CD4-positive, alpha-beta T cell treated with Interleukin-10 for 1 hour (primary cell): ENCODE measurements at places on chromosomes 16 and 17.

DNA sequence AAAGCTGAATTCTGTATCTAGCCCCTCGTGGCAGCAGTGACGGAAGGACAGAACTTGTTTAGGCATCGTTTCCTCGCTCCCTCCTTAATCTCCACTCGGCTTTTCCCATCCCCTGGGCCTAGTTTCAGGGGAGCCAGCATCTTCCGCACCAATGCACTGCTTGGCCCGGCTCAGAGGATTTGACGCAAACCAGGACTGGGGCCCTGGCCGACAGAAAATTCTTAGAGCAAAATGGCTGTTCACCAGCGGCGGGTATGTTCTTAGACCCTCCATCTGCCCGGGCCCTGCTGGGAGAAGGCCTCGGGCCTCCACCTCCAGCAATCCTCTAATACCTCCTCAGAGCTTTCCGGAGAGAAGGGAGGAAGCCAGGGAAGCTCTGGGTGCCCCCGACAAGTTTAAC, 54.6 kb downstream of the TBC1D16 start:
- no peak for DNase-seq

DNA sequence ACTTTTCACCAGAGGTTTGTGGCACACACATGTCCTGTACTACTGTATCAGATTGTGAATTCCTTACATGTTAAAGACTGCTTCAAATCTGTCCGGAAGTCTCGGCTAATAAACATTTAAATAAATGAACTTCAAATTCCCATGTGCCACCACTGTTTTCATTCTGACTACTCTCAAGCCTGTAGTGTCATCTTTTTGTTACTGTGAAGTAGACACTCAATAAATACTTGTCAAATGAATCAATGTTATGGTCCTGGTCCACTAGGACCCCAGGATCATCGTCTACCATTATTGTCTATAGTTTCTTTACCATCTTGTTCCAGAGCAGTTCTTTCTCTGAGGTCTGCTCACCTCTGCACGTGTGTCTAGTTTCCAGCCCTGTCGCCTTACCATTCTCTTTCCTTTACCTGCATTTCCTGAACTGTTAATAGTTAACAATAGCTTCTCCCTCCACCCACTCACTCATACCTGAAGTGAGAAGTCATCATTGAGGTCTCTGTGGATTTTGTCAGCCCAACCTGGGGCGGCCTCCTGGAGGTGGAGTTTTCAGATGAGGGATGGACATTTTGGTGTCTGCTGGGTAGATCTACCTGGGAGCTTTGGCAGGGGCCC, 333.0 kb downstream of the SEC14L1 start:
- no peak for DNase-seq

DNA sequence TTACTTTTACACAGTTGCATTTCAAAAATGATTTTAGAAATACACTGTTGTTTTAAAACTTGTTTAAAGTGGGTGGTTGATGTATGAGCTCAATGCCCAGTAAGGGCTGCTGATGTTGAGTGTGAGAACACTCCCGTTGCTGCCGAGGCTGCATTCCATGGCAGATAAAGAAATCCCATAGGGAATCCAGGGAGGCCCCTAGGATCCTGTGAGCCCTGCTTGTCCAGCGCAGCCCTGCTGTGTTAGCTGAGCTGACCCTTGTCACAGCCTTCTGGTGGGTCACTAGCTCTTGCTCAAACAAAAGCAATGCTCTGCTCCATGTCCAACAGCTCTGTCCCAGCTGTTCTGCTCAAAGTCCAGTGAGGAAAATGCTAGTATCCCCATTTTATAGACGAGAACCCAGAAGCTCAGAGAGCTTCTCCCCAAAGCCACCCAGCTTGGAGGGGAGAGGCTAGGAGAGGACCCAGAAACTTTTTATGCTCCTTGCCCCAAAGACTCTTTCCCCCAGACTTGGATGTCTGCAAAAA, 18.6 kb upstream of the COL1A1 start:
- DNase-seq = no peak

DNA sequence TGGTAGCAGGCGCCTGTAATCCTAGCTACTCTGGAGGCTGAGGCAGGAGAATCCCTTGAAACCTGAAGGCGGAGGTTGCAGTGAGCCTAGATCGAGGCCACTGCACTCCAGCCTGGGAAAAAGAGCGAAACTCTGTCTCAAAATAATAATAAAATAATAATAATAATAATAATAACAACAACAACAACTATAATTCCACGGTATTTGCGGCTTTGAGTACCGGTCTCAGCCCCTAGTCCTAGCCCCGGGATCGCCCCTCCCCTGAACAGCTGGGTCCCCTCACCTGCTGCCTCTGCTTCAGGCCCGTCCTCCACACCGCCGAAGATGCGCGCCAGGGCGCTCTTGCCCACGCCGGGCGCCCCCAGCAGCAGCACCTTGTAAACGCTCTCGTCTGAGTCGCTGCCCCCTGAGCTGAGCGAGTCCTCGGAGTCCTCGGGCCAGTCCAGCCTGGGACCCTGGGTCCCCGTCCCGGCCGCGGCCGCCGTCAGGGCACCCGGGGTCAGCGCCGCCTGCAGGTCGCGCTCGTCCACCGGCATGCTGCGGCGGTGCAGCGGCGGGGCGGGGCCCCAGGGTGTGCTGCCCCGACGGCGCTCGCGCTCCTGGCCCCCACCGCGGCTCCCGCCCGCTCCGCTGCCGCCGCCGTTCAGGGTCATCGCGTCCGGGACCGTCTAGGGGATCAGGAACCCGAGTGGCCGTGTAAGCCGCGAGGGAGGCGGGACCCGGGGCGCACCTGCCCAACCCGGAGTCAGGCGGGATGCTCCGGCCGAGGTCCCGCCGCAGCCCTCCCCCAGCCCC, 611 bp downstream of the RRAD start:
- peak; percentile 35 for DNase-seq

- DNase-seq = no peak
Observed at GRCh38 chr16:50310308-50311133, 44.2 kb downstream of the ADCY7 start.

DNA sequence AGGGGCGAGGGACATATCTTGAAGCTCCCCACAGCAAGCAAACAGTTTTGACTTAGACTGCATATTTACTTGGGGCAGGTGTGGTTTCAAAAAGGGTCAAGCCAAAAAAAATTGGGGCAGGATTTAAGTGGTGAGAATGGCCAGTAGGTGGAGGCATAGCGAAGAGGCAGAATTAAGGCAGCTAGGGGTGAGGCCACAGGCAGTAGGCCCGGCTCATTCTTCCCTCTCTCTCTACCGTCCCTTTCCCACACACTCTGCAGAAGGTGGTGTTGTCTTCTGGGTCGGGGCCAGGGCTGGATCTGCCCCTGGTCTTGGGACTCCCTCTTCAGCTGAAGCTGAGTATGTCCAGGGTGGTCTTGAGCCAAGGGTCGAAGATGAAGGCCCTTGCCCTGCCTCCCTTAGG, 2.6 kb downstream of the SHBG start:
- peak; percentile 57 for DNase-seq

DNA sequence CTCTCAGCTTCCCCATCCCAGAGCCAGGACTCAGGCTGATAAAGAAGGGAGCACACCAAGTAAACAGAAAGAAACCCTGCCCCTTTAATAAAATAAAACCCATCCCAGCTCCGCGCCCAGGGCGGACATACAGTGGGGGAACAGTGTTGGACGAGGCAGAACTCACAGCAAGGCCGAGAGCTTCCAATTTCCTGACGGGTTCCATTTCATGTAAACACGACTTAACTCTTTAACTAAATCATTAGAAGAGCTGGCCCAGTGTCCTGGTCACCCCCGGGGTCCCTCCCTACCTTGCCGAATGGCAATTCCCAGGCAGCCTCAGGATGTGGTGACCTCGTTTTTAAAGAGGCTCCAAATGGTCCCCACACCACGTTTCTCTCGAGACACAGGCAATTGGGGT, 340.7 kb downstream of the FOXL1 start:
- no peak for DNase-seq

- DNase-seq = no peak
Observed at GRCh38 chr16:17340804-17341203, 130.0 kb downstream of the XYLT1 start.

GRCh38 chr16:64305663-64306062, 816.2 kb downstream of the CDH11 start:
- DNase-seq = no peak

DNA sequence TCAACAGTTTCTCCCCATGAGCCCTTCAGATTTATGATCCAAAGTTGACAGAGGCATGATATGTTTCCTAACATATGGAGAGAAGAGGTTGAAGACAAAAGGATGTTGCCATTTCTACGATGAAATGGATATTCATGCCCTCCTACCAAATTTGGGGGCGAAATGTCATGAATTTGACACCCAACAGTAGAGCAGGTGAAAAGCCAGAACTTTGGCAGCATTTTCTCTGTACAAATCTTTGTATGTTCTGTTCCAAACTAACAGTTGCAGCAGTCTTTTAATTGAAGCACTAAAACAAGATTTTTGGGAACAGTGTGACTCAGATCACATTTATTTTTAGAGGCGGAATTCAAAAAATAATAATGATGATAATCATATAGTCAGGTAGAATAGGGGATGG, 130.1 kb downstream of the TRIM37 start:
- no peak for DNase-seq

DNA sequence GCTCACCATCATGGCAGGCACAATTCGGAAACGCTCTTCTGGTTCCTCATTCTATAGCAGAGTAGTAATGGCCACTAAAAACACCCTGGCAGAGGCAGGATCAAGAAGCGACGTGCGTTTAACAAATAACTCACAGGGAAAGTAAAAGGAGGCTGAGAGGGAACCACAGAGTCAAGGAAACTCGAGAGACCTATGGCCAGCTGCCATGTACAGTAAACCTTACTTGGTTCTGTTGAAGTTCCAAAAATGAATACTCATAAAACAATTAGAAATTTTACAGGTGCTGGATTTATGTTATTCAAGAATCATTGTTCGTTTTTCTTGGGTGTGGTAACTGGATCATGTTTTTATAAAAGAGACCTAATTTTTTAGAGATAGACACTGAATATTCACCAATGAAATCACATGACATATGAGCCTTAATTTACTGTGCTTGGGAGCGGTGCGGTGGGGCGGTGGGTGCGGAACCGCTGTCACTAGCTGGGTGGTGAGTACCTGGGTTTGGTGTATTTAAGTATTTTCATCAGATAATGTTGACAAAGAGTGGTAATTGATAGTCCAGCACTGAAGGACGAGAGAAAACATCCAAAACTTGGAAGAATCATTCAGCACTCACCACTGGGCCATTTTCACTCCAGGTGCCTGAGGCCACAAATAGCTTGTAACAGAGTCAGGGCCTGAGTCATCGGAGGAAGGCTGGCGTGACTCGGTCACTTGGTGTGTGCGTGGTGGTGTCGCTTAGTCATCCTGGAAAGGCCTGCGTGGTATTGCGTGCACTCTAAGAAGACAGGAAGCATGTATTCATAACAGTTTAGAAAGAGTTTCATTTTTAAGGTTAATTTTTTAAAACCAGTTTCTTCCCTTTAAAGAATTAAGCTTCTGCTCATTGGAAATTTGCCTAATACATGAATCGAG, 135.4 kb upstream of the CHMP6 start:
- peak; percentile 69 for DNase-seq

DNA sequence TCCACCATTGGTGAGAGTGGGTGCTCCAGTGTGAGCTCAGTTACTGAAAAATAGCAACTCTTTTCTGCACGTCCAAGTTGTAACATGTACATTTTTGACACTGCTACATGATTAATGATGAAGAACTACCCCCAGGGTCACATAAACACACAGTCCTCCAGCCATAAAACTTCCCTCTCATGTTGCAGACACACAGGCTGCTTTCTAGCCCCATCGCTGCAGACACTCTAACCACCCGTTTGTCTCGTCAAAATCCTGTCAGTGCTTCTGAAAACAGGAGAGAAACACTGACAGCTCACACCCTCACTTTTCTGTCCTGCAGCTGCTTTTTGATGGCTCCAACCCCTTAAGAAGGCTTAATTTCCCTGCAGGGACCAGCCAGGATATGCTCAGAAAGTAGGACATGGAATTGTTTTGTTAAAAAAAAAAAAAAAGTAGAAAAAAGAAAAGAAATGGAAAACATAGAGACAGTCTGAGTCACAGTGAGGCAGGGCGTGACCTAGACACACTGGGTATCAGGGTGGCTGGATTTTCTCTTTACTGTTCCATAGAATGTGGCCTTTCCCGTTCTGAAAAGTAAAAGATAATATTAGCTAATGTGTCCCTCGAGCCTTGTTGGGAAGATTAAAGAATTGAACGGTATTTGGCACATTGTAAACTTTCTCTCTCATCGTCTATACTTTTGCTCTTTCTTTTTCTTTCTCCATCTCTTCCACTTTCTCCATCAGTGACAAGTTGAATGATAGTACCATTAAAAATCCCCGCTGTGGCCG, 20.7 kb upstream of the CCL5 start:
- peak; percentile 48 for DNase-seq

- no peak for DNase-seq
Observed at GRCh38 chr17:41067281-41067680, 1.6 kb upstream of the KRTAP2-4 start.

- no peak for DNase-seq
Observed at GRCh38 chr16:66844009-66844341, 239 bp upstream of the CA7 start.

DNA sequence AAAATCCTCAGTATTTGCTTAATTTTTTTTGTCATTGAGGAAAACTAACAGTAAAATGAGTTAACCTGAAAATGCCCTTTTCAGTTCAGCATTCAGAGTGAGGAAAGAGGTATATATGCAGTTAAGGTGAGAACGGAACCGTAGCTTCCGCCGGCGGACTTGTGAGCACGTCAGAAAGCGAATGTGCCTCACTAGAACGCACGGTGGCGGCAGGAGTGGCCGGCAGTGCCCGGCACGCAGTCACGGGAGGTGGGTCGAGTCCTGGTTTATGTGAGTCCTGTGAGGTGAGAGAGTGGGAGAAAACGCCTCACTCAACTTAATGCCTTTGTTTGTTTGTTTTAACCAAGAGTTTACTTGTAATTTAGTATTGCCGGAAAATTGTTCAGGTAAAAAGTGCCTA, 6.1 kb downstream of the SEC14L1 start:
- DNase-seq = no peak

GRCh38 chr17:59844884-59845594, 47.7 kb downstream of the TUBD1 start:
- DNase-seq = no peak

DNA sequence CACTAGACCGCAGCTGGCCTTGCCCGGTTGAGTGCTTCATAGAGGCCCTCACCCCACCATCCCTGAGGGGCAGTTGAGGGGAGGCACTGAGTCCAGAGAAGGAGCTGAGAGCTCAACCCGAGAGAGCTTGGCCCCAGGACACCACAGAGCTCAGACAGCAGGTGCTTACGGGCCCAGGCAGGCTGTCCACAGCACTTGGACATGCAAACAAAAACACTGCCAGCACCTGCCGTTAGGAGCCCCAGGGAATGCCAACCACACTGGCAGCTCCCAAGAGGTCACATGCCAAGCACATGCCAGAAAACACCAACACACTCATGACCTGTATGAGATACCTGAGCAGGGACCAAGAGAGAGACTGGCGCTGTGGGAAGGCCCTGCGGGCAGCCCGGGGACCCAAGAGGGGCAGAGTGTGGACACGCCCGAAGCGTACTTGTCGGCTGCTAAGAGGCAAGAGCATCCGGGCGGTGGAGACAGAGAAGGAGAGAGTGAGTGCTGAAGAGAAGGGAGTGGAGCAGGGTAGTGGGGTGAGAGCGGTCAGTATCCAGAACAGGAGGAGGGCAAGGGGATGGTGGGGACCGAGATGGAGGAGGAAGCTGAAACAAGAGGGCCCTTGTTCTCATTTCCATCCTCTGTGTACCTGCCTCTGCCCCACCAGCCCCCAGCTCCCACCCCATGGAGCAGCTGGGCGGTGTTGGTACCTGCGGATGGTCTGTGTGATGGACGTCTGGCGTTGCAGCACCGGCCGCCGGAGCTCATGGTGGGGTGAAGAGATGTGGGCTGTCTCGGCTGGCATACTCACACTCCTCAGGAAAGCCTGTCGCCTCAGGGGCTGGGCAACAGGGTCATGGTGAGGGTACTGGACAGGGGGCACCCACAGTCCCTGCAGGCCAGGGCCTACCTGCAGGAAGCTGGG, 8.2 kb downstream of the RHBDF1 start:
- no peak for DNase-seq
